Activated naive CD8-positive, alpha-beta T cell treated with anti-CD3 and anti-CD28 coated beads for 36 hours (primary cell): ENCODE measurements at places on chromosomes 7 and 10. TPM values are rescaled to one million over a fixed set of nuclear protein-coding genes. Genes with fewer than 3 reads are reported as not detected.

- H3K27ac ChIP-seq = no peak overlapping the region
- H3K4me3 ChIP-seq = no peak overlapping the region
- H3K36me3 ChIP-seq = no peaks in the 10 kb centered on the region
- no peaks in the 10 kb centered on the region for H3K27me3 ChIP-seq
Observed at GRCh38 chr10:14617852-14618251, 156.8 kb downstream of the FAM107B start.

GRCh38 chr7:158193446-158193845 lies 394.2 kb downstream of the PTPRN2 start:
- H3K27ac ChIP-seq = no peak overlapping the region
- H3K4me3 ChIP-seq = no peak overlapping the region
- H3K36me3 ChIP-seq = no peaks in the 10 kb centered on the region
- H3K4me1 ChIP-seq = no peaks in the 10 kb centered on the region

DNA sequence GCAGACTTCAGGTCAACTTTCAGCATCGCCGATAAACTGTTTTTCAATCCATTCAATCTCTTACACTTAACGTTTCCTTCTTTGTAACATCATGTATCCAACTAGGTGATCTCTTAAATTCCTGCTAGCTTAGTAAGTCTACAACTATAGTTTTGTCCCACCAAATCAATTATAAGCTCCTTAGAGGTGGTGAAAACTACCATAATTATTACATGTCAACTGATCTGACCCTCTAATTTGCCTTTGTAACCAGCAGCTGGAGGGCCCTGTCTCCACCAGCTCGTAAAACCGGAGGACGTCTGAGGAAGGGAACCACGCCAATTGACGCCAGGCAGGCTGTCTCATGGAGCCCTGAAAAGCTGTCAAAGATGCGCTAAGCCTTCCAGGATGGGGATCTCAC lies 113.4 kb downstream of the ABCC2 start:
- H3K36me3 ChIP-seq = peaks cover 15% of the 10 kb centered on the region
- H3K4me1 ChIP-seq = no peaks in the 10 kb centered on the region
- H3K27ac ChIP-seq = no peak overlapping the region
- H3K27me3 ChIP-seq = no peaks in the 10 kb centered on the region
- H3K4me3 ChIP-seq = no peak overlapping the region
- no peak for DNase-seq

- no peaks in the 10 kb centered on the region for H3K36me3 ChIP-seq
- no peak overlapping the region for H3K27ac ChIP-seq
- H3K27me3 ChIP-seq = peaks cover 3% of the 10 kb centered on the region
- H3K4me3 ChIP-seq = no peak overlapping the region
Observed at GRCh38 chr7:48427671-48428070, 256.4 kb downstream of the ABCA13 start.

DNA sequence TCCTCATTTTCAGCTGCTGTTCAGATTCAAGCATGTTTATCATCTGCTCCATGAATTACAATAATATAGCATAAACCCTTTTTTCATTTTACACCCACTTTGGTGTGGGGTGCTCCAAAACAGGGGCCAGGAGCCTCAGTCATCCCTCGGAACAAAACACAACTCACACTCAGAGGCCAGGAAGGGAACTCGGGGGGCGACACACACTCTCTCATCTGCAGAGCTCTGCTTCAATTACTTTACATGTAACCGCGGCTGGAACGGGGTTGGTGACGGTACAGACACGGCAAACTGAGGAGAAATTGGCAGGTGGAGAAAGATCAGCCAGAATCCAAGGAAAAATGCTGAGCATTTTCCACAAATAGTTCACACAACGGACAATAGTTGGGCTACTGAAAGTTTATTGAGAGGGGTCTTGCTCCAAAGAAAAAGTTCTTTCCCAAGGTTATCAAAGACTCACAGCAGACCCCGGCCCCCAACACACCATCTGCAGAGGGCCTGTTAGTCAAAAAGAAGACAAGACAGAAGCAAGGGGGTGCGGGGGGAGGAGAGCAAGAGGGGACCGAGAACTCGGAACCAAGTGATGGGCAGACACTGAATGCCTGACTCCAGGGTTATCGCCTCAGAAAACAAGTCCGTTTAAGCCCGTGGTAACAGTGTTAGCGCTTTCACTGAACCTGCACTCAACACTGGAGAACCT lies 20.5 kb downstream of the DIP2C start:
- no peak overlapping the region for H3K4me3 ChIP-seq
- H3K27me3 ChIP-seq = peaks cover 11% of the 10 kb centered on the region
- no peak overlapping the region for H3K27ac ChIP-seq

GRCh38 chr7:158274404-158274811 lies 313.2 kb downstream of the PTPRN2 start:
- H3K27me3 ChIP-seq = no peaks in the 10 kb centered on the region
- DNase-seq = no peak
- H3K36me3 ChIP-seq = no peaks in the 10 kb centered on the region
- H3K4me3 ChIP-seq = no peak overlapping the region

- H3K4me1 ChIP-seq = peaks cover 15% of the 10 kb centered on the region
- DNase-seq = no peak
- no peaks in the 10 kb centered on the region for H3K36me3 ChIP-seq
- no peak overlapping the region for H3K27ac ChIP-seq
- no peak overlapping the region for H3K4me3 ChIP-seq
Observed at GRCh38 chr7:69736126-69736810, 138.0 kb downstream of the AUTS2 start.

DNA sequence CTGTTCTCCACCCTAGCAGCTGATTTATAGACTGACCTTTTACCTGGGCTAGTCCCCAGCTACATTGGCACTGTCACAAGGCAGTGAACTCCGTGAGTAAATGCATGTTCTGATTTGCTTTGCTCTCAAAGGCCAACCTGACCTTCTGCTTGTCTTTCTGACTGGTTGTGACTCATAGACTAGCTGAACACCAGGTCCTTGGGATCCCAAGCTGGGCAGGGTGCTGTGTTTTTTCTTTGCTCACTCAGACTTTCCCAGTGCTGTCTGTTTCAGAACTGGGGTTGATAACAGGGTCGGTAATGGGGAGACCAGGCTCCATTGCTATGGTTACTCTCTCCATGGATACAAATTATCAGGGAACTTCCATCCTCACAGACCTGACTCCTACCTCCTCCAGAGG lies 35.0 kb downstream of the EVX1 start:
- no peak for DNase-seq
- no peaks in the 10 kb centered on the region for H3K36me3 ChIP-seq
- H3K27ac ChIP-seq = no peak overlapping the region
- H3K4me1 ChIP-seq = no peaks in the 10 kb centered on the region

GRCh38 chr7:129544700-129545099 lies 42.4 kb downstream of the SMKR1 start:
- H3K27ac ChIP-seq = no peak overlapping the region
- H3K4me1 ChIP-seq = no peaks in the 10 kb centered on the region
- no peaks in the 10 kb centered on the region for H3K36me3 ChIP-seq
- peaks cover 3% of the 10 kb centered on the region for H3K27me3 ChIP-seq
- no peak for DNase-seq
- H3K4me3 ChIP-seq = no peak overlapping the region

DNA sequence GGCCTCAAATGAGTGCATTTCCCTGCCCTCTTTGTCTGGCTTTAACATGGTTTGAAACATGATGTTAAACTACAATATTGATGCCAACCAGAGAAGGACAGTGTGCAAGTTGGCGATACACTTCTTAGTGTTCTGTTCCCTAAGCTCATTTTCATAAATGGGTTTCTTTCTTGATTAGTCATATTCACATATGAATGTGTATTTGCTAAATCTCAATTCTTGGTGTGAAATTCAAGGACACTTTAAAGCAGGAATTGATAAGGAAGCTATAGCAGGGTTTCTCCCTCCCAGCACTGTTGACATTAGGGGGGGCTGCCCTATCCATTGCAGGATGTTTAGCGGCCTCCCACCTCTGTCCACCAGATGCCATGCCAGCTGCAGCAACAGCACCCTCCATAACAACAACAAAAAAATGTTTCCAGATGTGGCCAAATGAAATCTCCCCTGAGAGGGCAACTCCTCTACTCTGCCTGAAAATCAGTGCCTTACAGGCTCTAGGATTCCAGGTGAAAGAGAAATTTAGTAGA lies 13.1 kb downstream of the CCNY start:
- peak overlapping the region; percentile 8 for H3K27ac ChIP-seq
- no peaks in the 10 kb centered on the region for H3K27me3 ChIP-seq
- peaks cover 20% of the 10 kb centered on the region for H3K36me3 ChIP-seq
- H3K4me3 ChIP-seq = no peak overlapping the region
- peaks cover 85% of the 10 kb centered on the region for H3K4me1 ChIP-seq

DNA sequence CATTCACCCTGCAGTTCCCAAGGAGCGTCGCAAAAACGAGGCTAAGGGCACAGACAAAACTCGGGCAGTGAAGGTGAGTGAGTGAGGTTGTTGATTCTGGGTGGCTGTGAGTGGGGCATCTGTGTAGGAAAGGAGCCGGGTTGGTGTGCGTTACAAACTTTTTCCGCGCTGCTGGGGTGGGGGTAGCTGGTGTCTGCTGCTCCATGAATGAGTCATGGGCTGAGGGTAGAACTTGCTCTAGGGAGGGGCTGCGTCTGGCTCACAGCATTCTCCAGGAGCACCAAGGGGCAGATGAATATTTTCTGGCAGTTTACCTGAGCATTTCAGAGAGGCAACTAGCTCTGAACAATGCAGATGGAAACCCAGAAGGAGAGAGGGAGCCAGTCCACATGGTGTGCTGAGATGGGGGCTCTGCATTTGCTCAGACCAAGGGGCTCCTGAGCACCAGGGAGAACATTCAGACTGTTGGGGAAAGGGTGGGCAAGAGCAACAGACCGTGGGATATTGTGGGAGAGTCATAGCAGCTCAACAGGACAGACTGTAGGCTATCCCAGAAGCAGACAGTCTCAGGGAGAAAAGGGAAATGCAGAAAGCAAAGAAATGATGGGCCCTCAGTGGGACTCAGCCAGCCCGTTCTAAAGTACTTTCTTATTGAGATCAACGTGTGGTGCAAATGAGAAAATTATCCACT lies 18.8 kb downstream of the NOBOX start:
- no peak overlapping the region for H3K4me3 ChIP-seq
- H3K27ac ChIP-seq = peak overlapping the region; percentile 16
- H3K27me3 ChIP-seq = no peaks in the 10 kb centered on the region
- peak; percentile 55 for DNase-seq
- no peaks in the 10 kb centered on the region for H3K36me3 ChIP-seq
- peaks cover 17% of the 10 kb centered on the region for H3K4me1 ChIP-seq

- H3K27me3 ChIP-seq = peaks cover 8% of the 10 kb centered on the region
- no peak for DNase-seq
- no peak overlapping the region for H3K4me3 ChIP-seq
- no peaks in the 10 kb centered on the region for H3K4me1 ChIP-seq
- no peak overlapping the region for H3K27ac ChIP-seq
Observed at GRCh38 chr10:24480447-24480846, 243.2 kb downstream of the ARHGAP21 start.

The AKR1C8 gene
- not detected for total RNA-seq

The CYP26A1 gene
- total RNA-seq = not detected

The PIP gene
- total RNA-seq = not detected

The GIMAP2 gene
- 41.2 TPM for total RNA-seq

The TWIST1 gene
- not detected for total RNA-seq
